Left hindlimb (tissue), 1 donor: ENCODE measurements at places on chromosomes 5 and 9.

DNA sequence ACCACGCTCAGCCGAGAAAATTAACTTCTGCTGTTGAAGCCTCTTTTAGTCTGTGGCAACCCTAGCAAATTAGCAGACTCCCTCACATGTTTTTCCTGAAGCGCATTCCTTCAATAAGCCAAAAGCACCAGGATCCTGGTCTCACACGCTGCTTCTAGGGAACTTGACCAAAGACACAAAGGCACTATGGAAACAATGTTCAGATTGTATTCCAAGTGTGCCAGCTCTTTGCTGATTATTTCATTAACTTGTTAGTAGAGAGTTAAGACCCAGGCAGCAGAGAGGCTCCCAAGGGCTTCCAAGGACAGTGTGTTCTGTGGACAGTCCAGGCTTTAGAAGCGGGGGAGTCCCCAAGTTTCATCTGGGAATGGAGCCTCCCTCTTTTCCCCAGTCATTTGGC lies 94.4 kb upstream of the BASP1 start:
- no peak for DNase-seq

DNA sequence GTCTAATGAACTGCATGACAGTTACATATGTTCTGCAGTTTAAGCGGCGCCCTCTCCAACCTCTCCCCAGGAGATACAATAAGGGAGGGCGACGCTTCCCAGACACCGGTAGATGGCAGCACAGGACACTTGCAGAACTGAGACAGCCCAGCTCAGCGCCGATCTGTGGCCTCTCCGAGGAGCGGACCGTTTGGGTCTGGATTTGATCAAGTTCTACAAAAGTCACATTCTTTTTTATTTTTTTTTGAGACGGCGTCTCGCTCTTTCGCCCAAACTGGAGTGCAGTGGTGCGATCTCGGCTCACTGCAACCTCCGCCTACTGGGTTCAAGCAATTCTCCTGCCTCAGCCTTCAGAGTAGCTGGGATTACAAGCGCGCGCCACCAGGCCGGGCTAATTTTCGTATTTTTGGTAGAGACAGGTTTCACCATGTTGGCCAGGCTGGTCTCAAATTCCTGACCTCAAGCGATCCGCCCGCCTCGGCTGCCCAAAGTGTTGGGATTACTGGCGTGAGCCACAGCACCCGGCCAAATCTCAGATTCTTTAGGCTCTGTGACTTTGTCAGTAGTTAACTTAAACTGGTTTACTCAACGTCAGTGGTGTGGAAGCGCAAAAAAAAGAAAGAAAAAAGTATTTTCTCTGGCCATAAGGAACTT lies 1.4 kb upstream of the ATOSB start:
- DNase-seq: peak; percentile 92

DNA sequence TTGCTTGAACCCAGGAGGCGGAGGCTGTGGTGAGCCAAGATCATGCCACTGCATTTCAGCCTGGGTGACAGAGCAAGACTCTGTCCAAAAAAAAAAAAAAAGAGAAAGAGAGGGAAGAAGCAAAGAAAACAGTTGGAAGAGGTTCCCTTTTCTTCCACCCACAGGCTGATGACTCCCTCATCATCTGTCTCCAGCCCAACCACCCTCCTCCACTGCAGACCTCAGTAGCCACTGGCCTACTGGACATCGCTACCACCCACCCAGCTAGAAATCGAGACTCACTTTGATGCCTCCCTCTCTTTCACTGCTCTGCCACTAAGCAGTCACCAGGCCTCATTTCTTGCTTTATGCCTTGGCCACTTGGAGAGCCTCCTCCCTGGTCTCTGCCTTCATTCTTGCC lies 71.2 kb downstream of the NIPSNAP3B start:
- DNase-seq: no peak

DNA sequence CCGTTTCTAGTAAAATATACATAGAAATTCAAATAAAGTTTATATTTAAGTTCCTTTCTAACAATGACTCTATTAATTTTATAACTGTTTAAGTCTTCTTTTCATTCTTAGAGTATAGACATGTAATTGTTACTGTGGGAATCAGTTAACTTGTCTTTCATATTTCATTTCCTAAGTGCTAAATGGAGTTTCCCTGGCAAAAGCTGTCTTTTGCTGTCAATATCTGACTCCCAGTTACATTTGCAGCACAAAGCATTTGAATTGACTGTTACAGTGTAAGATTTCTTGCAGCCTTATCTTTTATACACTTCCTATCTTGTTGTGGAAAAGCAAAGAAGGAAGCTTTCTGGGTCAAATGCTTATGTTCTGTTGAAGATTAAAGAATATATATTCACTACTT lies 1026.3 kb downstream of the CDH9 start:
- DNase-seq: no peak

- DNase-seq: no peak
Observed at GRCh38 chr9:126672634-126673284, 59.0 kb downstream of the LMX1B start.

DNA sequence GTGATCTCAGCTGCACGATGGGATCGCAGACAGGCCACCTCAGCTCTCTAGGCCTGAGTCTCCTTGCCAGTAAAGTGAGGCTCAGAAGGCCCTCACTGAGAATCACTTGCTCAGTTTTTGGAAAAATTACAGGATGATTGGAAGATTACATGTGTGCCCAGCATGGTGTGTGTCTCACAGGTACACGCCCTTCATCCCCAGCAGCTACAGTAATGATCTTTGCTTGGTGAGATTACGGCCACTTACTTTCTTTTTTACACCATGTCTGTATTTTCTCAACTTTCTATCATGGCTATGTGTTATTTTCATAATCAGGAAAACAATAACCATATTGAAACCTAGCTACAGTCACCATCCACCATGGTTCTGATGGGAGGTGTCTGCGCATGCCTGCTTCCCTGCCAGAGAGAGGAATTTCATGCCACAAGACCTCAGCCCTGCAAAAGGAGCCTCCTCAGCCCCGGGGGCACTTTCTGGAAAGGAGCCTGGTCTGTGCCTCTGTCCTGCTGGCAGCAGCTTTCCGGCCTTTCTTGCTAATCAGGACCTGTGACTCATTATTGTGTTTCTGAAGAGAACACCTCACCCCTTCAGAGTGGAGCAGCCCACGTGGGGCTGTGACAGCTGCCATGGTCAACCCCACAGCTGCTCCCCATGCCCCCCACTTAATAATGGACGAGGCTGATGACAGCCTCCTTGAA lies 64.2 kb upstream of the OLFM1 start:
- DNase-seq: no peak

DNA sequence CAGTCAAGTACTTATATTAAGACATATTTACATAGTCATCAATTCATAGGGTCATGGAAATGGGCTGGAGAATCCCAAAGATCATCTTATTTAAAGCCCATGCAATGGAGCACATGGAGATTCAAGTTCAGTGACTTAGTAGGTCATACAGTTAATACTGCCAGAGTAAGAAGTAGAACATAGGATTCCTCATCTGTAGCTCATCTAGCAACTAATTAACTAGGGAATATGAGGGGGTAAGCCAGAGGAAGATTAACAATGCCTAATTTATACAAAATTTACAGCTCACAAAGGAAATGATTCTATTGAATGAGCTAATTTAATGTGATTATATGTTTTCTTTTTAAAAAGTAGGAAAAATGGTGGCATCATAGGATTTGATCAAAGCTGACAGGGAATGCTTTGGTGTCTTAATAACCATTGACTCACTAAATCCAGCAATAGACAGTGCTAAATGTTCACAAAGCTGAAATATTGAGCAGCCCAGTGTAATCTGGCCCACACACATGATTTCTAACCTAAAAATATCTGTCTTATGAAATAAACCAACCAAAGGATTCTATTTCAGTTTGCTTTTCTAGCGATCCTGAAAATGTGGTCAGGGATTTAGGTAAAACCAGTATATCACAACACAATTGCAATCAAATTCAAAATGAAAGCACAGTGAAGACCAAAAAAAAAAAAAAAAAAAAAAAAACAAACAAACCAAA lies 53.3 kb downstream of the PRDM6 start:
- DNase-seq: no peak

DNA sequence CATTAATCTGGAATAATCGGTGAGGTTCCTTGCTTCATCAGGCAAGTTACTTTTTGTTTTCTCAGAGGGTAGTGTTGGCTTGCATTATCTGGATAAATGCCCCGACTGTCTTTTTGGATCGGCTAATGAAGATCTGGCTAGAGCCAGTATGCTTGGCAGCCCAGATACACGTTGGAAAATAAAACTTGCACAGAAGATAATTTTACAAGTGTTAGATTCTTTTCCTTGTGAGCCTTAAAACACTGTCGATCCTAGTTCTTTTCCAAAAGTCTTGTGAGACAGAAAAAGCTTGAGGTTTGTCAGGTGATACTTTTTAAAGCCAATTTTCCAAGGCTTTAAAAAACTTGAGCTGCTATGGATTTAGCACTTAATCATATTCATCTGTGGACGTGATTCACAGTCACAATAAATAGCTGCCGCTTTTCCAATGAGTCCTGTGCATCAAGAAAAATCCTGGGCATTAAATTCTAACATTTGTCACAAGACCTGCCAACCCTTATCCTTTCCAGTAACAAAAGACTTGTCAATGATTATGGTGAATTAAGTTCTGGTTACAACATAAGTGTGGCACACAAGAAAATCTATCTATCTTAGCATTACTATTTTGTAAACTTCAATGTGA lies 68.5 kb downstream of the PRLR start:
- DNase-seq: peak; percentile 48

- no peak for DNase-seq
Observed at GRCh38 chr5:142287096-142287972, 37.5 kb downstream of the SPRY4 start.

DNA sequence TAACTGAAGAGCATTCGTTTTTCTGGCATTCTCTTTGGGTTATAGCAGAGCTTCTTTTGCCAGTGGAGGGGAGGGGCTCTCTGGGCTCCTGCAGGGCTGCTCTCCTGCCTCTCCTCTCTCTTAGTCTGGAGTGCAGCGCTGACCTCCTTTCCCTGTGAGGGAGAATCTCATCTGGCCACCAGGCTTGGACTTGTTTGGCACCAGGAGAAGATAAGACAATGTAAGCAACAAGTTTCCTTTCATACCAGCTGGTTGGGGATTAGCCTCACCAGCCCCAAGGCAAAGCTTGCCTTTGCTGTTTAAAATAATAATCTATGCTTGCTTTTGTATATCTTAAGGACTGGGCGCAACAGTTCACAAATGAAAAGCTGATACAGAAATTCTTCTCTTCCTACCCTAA lies 196.4 kb downstream of the TLE4 start:
- DNase-seq: no peak

DNA sequence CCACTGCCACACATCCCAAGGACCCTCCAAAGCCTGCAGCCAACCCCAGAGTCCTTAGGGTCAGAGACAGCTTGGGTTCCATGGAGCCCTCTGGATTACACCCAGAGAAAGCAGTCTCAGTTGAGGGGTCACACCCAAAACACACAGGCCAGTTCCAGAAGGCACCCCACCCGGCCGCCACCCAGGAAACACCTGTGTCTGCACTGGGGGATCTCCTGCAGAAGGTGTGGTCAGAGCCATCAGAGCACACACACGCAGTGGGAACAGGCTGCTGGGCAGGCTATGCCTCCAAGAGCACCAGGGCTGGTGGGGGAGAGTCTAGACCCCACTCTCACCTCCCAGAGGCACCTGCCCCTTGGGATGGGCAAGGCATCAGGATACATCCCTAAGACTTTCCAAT lies 27.3 kb downstream of the NIPAL4 start:
- no peak for DNase-seq

- DNase-seq: peak; percentile 93
Observed at GRCh38 chr5:95858661-95859595, 36.4 kb upstream of the GLRX start.

GRCh38 chr5:180423133-180423532 lies 70.0 kb upstream of the GFPT2 start:
- DNase-seq: no peak

DNA sequence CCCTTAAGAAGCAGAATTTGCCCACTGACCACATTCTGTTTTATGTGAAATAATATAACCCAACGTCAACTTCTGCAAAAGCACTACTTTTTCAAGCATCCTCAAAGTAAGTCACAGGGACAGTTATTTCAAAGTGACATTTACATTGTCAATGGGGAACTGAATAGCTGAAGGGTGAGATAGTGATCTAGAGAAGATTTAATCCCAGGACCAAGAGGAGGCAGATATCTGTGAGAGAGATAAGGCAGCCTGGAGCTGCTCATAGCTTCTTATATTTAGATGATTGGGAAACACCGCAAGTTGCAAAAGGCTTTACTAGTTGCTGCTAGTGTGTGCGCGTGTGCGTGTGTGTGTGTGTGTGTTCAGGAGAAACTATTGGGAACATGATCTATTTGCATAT lies 210.4 kb upstream of the RFX3 start:
- DNase-seq: no peak

GRCh38 chr5:113106821-113107220 lies 130.2 kb downstream of the DCP2 start:
- DNase-seq: no peak

DNA sequence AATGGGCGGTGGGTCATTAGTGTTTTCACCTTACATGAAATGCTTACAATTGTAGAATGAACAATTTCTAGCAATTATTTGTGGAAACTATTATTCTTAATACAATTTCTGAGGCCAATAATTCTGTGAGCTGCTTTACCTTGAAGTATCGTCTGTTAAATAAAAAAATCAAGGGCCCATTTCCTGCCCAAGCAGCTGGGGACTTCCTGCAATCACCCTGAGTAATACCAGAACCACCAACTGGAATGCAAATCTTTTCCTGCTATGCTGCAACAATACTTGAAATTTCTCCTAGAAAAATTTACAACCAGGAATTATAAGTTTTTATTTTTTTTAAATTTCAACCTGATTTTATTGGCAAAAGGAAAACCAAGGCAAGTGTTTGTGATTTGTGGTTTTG lies 52.6 kb downstream of the ADAMTS16 start:
- DNase-seq: no peak

DNA sequence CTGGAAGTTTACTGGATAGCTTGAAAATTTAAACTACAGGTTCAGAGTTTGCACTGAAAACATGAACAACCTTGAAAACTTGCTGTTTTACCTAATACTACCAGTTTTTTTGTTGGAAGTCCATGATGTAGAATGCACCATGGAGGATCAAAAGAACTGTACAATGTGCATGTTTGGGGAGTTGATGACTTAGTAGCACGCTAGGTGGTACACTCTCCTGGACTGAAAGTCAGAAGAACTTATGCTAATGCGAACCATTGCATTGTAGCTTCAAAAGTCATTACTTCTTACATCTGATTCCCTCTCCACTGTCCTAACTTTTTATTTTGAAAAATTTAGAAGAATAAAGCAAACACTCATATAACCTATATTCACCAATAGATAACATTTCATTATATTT lies 211.0 kb downstream of the OSTF1 start:
- no peak for DNase-seq

DNA sequence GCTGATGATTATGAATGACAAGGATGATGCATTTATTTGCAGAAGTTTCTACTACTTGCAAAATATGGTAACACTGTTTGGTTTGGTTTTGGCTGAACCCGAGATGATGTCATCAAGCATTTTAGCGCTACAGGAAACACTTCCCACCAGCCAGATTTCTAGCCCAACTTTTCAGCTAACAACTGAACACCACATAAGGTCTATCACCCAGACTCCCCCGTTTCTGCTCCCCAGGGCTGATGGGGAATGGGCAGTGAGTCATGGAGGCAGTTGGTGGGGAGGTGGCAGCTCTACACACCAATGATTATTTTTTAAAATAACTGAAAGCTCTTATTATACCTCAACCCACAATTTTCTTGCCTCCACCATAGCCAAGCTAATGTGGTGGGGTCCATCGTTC lies 302.9 kb downstream of the CEMIP2 start:
- DNase-seq: no peak
